ENCODE measurements at places on chromosomes 3 and 15.

DNA sequence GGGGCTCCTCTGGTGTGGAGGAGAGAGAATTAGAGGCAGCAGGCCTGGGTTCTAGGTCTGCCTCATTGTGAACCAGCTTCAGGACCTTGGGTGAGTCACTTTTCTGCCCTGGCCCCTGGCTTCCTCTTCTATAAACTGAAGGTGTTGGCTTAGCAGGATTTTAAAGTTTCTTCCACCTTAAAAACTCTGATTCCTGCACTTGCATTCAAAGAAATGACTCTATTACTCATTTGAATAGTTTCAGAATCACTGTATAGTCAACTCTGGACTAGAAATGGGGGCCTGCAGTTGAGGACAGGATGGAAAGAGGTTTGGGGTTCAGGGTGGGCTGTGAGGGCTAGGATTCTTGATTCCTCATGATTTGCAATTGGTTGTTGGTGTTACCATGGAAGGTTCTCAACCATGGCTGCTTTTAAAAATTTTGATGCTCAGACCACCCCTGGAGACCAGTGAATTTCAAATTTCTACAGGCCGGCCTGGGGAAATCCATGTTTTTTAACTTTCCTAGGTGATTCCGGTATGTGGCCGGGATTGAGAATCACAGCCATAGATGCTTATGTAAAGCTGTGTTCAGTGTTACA lies 19.9 kb downstream of the SMAD3 start:
- DNase-seq = no peak

GRCh38 chr15:56918046-56918938 lies at the start of gene TCF12:
Gene TCF12, plus strand, starts transcription at chr15:56918644. Its CDS starts 1,270 bp downstream, at chr15:56919914.
- DNase-seq = peak; percentile 84

- DNase-seq = no peak
Observed at GRCh38 chr15:78938658-78939488, 6.0 kb downstream of the CTSH start.

DNA sequence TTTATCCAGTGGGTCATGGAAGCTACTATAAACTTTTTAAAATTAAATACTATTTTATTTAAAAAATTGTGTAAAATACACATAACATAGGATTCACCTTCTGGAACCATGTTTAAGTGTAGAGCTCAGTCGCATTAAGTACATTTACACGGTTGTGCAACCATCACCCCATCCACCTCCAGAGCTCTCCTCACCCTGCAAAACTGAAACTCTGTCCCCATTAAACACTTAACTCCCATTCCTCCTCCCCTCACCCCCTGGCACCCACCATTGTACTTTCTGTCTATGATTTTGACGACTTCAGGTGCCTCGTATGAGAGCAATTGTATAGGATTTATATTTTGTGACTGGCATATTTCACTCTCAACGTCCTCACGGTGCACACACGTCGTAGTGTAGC lies 70.7 kb downstream of the APBA2 start:
- no peak for DNase-seq

DNA sequence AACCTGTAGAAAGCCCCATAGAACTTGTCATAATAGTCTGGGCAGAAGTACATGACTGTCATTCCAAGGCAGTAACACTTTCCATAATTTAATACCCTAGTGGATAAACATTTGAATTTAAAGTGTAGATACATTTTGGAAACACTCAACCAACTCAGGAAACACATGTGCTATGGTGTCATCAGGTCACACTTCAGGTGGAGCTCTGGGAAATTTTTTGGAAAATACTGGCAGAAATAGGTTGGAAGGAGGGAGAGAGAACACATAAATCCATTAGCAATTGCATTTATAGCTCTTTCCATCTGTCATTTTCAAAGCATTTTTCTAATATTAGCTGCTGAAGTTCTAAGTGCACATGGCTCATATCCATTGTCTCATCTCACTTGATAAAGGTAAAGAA lies 135.7 kb downstream of the MEIS2 start:
- DNase-seq = no peak

- no peak for DNase-seq
Observed at GRCh38 chr15:29542994-29543393, 273.4 kb upstream of the NSMCE3 start.

DNA sequence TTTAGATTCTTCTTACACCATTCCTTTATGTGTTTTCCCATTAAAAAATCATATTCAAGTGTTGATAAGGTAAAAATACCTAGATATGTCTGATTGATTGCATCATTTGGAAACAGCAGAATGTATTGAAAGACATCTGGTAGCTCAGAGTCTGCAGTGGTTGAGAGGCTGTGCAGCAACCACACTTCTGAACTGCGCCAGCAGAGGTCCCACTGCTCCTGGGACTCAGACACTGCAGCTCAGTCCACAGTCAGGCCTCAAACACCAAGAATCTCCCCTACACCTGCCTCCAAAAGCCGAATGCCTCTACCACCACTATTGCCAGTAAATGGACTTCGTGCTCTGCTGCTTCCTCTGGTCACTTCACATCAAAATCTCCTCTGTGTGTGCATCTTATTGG lies 176.9 kb upstream of the LMCD1 start:
- peak; percentile 31 for DNase-seq

- no peak for DNase-seq
Observed at GRCh38 chr15:70260580-70260979, 162.9 kb upstream of the TLE3 start.

DNA sequence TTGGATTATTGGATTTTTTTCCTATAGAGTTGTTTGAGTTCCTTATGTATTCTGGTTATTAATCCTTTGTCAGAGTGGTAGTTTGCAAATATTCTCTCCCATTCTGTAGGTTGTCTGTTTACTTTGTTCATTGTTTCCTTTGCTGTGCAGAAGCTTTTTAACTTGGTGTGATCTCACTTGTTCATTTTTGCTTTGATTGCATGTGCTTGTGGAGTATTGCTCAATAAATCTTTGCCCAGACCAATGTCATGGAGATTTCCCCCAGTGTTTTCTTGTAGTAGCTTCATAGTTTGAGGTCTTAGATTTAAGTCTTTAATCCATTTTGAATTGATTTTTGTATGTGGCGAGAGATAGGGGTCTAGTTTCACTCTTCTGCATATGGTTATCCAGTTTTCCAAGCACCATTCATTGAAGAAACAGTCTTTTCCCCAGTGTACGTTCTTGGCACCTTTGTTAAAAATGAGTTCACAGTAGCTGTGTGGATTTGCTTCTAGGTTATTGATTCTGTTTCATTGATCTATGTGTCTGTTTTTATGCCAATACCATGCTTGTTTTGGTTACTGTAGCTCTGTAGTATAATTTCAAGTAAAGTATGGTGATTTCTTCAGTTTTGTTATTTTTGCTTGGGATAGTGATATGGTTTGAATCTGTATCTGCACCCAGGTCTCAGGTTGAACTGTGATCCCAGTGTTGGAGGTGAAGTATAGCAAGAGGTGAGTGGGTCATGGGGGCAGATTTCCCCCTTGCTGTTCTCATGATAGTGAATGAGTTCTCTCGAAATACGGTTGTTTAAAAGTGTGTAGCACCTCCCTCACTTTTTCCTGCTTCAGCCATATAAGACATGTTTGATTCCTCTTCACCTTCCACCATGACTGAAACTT lies 46.1 kb upstream of the TNFSF10 start:
- DNase-seq = no peak

DNA sequence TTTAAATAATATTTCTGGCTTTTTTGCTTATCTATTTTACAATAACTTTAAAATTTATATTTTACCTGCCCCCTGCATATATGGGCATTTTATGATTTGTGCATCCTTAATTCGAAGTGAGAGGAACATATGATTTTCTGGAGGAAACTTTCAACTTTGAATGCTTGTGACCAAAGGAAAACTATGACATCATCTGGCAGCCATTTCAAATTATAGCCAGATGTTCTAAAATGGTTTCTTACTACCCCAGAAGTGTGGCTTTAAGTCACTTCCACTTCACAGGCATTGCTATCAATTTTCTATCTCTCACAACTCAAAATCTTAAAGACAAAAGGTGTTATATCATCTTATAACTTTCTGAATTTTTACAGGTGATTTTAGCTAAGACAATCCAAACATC lies 508.8 kb downstream of the RBMS3 start:
- DNase-seq = no peak

- DNase-seq = no peak
Observed at GRCh38 chr3:46405301-46406019, 1.4 kb downstream of the CCR5AS start.

DNA sequence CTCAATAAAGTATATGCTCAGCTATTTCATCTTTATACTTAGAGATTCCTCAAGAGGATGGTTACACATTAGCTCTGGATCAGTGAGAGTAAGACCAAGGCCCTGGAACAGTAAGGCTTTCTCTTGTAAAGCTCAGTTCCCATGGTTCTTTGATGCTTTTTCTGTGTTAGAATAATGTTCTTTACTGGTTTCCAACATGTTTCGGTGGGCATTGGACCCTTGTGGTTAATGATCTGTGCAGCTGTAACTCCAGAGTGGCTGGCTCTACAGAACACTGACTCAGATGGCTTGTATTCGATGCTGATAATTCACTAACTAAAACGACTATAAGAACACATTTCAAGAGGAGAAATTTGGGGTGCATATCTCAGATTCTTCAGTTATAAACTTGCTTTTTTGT lies 114.7 kb downstream of the AKAP13 start:
- no peak for DNase-seq

- DNase-seq = no peak
Observed at GRCh38 chr3:11392014-11392859, 120.0 kb downstream of the ATG7 start.

- DNase-seq = no peak
Observed at GRCh38 chr3:82627733-82628132, 866.3 kb upstream of the GBE1 start.

DNA sequence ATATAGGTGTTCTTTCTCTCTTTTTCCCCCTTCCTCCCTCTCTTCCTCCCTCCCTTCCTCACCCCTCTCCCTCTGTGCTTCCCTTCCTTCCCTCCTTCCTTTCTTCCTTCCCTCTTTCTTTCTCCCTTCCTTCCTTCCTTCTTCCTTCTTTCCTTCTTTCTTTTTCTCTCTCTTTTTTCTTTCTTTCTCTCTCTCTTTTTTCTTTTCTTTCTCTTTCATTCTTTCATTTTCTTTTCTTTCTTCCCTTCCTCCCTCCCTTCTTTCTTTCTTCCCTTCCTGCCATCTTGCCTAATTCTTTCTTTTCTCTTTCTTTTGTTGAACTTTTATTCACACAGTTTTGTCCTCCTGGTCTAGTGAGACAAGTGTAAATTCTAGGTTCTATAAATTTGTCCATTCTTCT lies 1595.6 kb downstream of the SI start:
- no peak for DNase-seq

GRCh38 chr3:99871231-99872045 lies 53.8 kb downstream of the CMSS1 start:
- DNase-seq = no peak

GRCh38 chr3:143979813-143980212 lies 8.2 kb downstream of the DIPK2A start:
- DNase-seq = no peak

GRCh38 chr15:92141607-92142006 lies 252.1 kb upstream of the ST8SIA2 start:
- DNase-seq = no peak

DNA sequence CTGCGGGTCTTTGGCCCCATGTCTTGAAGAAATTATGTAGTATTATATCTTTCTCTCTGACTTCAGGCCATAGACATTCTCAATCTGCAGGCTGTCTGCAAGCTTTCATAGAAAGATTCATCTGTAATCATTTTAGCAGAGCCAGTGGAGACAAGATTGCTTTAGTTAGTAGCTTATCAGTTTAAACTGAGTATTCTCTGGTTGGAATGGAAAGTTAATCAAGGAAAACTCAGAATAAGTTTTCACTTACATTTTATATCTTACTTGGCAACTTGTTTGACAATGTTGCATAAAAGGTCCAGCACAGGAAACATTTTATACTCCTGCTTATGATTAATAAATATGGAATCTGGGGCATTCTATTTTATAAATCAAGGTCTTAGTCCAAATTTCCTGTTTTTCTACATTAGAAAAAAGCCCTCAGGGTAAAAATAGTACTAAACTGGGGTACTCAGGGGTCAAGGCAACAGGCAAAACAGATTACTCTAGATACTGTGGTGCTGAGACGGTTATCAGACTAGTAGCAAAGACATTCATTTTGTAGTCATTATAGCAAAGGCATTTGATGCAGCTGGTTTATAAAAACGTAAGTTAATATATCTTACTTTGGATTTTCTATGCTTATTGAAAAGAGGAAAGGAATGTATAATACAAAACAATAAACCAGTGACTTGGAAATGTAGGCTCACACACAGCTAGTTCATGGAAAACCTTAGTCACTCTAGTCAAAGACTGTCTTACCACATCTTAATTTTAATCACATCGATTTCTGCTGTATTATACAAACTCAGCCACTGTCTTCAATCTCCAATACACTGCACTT lies 45.2 kb upstream of the FILIP1L start:
- DNase-seq = no peak

- DNase-seq = no peak
Observed at GRCh38 chr3:115217678-115218451, 70.8 kb upstream of the ZBTB20 start.

DNA sequence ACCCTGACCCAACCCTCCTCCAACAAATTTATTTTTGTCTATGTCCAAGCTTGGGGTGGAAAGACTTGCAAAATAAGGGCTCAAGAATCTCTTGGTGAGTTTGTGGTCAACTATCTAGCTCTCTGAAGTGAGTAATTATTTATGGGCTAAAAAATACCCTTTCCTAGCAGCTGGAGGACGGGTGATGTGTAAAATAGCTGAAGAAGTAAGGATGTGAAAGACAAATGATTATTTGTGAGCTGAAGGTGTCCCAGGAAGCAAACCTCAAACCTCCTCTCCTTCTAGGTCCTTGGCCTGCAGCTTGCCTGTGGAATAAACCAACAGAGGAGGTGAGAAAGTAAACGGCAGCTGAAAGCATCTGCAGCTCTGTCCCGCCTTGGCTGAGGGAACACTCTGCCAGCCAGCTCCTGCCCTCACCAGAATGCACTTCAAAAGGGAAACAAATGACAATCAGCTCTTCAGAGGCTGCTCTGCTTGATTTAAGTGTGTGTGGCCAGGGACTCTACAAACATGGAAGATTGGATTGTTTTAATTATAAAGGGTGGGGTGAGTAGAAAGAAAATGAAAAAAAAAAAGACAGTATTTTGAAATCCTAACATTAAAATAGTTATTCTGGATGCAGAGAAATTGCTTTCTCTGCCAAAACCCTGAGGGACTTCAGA lies 60.3 kb downstream of the TM4SF4 start:
- no peak for DNase-seq

GRCh38 chr15:96870580-96870979 lies 540.1 kb downstream of the NR2F2 start:
- no peak for DNase-seq
